ENCODE measurements at places on chromosomes 1 and 21. TPM values are rescaled to one million over a fixed set of nuclear protein-coding genes. Genes with fewer than 3 reads are reported as not detected.
A peak's percentile ranks its signal among the peaks of the same experiment; 100 is the strongest.

- no peak overlapping the region for H3K27ac ChIP-seq
- no peaks in the 10 kb centered on the region for H3K4me1 ChIP-seq
These were observed 18.8 kb upstream of the SCCPDH start for GRCh38 chr1:246705368-246705767.

GRCh38 chr21:44526096-44526997 is 13.6 kb downstream of the KRTAP10-1 start:
- H3K27ac ChIP-seq, result no peak overlapping the region
- no peaks in the 10 kb centered on the region for H3K27me3 ChIP-seq
- DNase-seq, result peak; percentile 4
- no peak overlapping the region for H3K4me3 ChIP-seq
- no peaks in the 10 kb centered on the region for H3K36me3 ChIP-seq

Gene RGSL1
- not detected for polyA plus RNA-seq

- no peaks in the 10 kb centered on the region for H3K27me3 ChIP-seq
- no peak overlapping the region for H3K4me3 ChIP-seq
- H3K36me3 ChIP-seq, result no peaks in the 10 kb centered on the region
- no peak overlapping the region for H3K27ac ChIP-seq
- peaks cover 14% of the 10 kb centered on the region for H3K4me1 ChIP-seq
- DNase-seq, result no peak
These were observed 94.6 kb downstream of the FGGY start for GRCh38 chr1:59391212-59392179.

DNA sequence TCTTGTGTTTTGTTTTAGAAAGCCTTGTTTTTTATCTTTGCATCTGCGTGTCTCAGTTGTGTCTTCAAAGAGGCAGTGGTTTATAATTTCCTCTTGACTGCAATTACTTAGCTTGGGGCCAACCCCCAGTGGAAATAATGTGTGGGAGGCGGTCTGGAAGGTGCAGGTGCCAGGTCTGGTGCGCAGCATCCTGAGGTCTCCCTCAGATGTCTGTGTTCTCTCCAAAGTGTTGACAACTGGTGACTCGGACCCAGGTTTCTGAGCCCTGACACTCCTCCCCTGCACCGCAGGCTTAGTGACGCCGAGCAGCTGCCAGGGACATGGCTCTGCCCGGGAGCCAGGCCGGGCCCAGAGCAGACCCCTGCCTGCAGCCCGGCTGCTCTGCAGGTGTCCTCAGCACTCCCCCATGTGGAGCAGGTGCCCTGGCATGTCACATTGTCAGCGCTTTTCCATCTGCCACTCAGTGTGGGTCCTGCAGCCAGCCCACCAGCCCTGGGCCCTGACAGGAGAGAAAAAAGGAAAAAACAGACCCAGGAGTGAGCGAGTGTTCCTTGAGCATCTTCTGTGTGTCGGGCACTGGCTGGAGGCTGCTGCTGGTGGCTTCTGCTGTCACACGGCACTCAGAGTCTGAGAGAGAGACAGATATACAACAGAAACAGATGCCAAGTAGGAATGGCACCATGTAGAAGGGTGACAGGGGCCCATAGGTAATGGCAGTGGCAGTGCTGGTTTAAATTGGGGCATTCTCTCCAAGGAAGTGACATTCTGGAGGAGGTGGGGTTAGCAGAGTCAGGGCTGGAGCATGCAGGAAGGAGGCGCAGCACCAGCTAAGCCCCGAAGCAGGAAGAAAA is 24.8 kb upstream of the SELENON start:
- no peak overlapping the region for H3K4me3 ChIP-seq
- peaks cover 26% of the 10 kb centered on the region for H3K4me1 ChIP-seq
- H3K27ac ChIP-seq, result no peak overlapping the region
- DNase-seq, result peak; percentile 67

DNA sequence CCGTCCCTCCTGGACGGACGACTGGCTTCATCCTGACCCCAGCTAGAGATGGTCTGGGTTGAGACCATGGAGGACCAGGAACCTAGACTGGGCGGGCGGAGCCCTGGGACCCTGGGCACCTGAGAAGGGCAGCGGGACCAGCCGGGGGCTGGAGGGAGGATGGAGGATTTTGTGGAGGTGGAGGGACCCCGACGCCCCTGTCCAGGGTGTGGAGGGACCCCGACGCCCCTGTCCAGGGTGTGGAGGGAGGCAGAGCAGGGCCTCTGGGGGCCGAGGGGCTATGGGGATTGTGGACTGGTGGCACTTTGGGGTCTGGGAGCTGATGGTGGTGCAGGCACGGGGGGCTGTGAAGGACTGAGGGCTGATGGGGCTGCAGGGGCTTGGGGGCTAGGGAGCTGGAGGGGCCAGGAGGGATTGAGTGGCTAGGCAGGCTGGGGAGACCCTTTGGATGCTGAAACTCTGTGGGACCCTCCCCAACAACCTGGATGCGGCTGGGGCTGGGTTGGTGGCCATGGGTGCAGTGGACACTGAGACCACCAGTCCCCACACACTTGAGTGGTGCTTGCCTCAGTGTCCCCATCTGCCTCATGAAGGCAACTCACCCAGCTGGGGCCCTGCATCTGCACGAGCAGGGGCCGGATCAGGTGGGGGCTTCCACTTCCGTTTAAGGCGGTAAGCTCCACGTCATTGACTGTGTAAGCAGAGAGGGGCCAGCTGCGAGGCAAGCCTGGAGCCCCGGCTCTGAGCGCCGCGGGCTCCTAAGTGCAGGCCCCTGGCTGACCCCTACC is 7.4 kb downstream of the GJC2 start:
- H3K4me3 ChIP-seq, result no peak overlapping the region
- no peaks in the 10 kb centered on the region for H3K36me3 ChIP-seq
- no peak for DNase-seq
- H3K27me3 ChIP-seq, result peaks cover 7% of the 10 kb centered on the region
- H3K4me1 ChIP-seq, result no peaks in the 10 kb centered on the region

- H3K27me3 ChIP-seq, result no peaks in the 10 kb centered on the region
- H3K36me3 ChIP-seq, result no peaks in the 10 kb centered on the region
- no peak overlapping the region for H3K4me3 ChIP-seq
- no peaks in the 10 kb centered on the region for H3K4me1 ChIP-seq
- no peak overlapping the region for H3K27ac ChIP-seq
These were observed 162.5 kb upstream of the RNPC3 start for GRCh38 chr1:103363008-103363365.

GRCh38 chr21:37219761-37220432 is 47.2 kb downstream of the VPS26C start:
- peak overlapping the region; percentile 77 for H3K4me3 ChIP-seq
- no peaks in the 10 kb centered on the region for H3K27me3 ChIP-seq
- H3K27ac ChIP-seq, result peak overlapping the region; percentile 90
- peaks cover 7% of the 10 kb centered on the region for H3K4me1 ChIP-seq
- peak; percentile 8 for DNase-seq

Measured in adrenal gland (tissue), 19 donors.